ENCODE measurements at places on chromosomes 6 and 20.

GRCh38 chr6:40721271-40721952, 134.2 kb upstream of the LRFN2 start:
- no peak for DNase-seq

GRCh38 chr6:18897350-18897749, 510.2 kb downstream of the RNF144B start:
- no peak for DNase-seq

DNA sequence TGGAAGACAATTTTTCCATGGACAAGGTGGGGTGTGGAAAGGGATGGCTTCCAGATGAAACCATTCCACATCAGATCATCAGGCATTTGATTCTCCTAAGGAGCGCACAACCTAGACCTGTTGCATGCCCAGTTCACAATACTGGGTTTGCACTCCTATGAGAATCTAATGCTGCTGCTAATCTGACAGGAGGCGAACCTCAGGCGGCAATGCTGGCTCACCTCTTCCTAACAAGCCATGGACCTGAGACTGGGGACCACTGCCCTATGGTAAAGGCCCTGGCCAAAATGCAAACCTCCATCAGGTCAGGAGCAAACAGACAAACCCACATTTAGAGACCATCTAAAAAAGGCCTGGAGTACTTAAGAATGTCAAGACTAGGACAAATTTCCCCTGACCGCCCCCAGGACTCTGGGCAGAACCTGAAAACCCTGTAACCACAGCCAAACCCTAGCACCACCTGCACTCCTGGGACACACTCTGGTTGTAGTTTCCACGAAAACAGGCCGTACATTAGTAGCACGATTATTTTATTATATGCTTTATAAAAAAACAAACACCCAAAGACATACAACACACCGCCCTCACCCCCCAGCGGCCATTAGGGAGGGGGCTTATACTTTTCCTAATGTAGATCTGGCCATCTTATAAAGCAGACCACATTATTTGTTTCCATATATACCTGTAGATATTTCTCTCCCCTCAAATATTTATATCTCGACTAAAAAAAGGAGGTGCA, 27.3 kb downstream of the SNX5 start:
- DNase-seq, result no peak

DNA sequence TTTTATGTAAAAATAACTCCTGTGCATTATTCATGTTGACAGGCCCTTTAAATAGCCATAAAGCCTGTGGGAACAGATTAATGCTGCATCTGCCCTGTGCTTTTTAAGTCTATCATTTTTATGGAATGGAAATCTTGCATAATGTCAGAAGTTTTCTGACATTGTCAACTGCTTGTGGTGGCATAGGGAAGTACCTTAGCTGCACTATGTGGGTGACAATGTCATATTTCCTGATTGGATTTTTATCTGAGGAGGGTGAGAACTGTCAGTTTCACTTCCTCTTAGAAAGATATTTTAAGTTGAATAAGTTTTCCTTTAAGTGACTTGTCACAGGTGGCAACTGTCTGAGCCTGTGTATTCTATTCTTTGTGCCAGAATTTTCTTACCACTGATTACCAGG, 267.9 kb downstream of the PLCB1 start:
- no peak for DNase-seq

- no peak for DNase-seq
These were observed 112.2 kb downstream of the AHI1 start for GRCh38 chr6:135385299-135385698.

DNA sequence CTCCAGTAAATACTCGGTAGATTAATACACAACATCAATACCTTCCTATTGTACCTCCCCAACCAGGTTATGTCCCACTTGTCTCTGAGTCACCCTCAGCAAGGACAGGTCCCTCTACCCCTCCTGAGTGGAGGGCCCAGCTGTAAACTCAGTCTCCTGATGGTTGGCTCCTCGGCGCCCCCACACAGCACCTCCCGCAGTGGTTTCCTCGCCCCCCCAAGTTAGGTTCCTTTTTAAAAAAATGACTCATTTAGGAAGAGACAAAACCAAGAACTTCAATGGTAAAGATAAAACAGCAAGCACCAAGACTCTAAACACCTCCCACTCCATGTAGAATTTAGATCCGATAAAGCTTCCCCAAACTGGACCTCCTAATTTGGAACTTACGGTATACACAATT, 83.5 kb downstream of the TRERF1 start:
- peak; percentile 54 for DNase-seq

DNA sequence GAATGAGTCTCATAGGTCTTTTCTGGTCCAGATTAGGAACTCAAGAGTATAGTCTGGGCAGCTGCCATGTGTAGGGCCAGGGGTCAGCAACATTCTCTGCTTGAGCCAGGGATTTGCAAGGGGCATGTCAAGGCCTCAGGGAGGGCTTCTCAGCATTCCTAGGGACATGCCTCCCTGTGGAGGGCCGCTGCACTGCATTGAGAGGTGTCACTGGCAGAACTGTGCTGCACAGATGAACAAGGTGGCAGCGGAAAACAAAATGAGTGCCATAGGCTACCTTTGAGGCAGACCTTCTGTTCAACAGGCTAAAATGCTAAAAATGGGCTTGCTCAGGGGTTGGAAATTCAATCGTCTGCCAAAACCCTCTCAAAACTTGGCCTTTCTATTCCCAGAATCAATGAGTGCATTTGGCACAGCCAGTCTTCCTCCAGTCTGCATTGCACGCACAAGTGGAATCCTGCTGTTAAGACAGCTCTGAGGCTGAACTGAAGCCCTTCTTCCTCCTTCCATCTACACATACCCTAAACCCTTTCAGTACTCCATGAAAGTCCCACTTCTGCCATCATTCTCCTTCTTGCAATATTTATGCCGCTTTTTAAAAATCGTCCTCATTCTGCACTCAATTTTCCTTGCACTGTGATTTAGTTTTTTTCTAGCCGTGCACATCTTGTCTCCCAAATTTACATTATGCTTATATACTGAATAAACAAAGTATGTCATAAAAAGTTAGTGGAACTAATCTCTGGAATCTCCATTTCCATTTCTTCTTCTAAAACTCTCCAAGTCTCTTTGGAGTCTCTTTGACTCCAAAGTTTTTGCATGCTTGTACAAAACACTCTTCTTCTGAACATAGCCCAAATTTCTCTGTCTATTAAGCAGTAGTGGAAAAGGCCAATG, 51.7 kb downstream of the SLC26A8 start:
- no peak for DNase-seq

GRCh38 chr6:162538643-162539064, 188.9 kb downstream of the PRKN start:
- DNase-seq, result no peak

DNA sequence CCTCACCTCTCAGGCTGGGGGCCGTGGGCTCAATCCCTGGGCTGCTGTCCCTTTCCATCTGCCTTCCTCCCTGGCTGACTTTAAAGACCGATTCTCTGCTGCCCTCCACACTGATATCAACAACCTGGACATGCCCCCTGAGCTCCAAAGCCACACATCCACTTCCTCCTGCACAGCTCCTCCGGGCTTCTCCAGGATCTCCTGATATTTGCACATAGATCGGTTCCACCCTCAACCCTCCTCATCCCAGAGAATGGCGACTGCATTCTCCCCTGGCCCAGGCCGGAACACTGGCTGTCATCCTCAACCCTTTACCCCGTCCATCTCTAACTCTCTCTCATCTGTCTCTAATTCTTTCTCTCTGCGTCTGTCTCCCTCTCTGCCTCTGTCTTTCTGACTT, 21.0 kb upstream of the NOL4L start:
- DNase-seq, result no peak

DNA sequence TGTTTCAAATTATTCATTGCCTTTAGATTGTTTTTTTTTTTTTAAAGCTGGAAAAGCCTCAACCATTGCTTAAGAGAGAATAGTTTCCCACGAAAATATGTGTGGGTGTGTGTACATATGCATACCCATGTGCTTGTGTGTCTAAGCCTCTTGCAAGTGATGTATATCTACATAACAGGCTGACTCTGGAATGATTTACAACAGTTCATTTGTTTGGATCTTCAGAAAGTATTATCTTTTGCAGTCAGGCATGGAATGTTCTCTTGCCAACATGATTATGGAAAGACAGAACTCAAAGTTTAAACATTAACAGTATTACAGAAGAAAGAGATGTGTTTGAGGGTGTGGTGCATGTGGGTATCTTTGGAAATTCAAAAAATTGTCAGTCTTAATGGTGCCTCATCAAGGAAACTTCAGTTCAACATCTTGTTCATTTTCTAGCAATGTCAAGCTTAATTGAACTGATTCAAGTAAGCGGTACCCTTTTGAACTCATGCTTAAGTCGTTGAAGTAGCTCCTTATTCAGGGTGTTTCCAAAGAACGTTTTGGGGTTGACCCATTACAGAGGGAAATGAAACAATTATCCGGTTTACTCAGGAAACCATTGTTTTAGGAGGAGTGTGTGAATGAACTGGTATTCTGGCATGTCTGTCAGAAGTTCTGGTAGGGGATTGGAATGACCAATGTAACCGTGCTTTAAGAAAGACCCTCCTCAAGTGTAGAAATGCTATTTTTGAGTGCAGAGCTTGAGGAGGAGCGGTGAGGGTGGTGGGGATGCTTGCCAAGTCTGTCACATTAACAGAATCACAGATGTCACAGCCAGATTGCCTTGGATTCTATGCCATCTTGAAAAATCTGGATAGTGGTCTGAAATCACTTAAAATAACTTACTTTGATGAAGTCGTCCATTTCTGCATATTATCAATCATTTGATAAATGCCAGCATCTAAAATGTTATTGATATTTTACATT, 60.3 kb downstream of the ADGRG6 start:
- DNase-seq, result no peak

DNA sequence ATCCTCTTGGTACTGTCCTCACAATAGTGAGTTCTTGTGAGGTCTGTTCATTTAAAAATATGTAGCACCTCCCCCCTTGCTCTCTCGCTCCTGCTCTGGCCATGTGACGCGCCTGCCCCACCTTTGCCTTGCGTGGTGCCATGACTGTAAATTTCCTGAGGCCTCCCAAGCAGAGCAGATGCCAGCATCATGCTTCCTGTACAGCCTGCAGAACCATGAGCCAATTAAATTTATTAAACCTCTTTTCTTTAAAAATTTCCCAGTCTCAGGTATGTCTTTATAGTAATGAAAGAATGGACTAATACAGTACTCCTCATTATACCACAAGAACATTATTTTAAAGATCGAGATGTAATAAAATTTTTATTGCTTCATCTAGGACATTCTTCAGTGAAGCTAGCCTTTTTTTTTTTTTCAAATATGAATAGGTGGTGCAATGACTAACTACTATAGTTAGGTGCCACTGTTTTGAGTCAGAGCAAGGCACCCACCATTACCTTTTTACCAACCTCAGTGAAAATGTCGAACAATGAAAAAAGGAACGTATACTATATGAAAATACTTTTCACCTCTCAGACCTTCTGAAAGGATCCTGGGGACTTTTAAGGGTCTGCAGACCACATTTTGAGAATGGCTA, 191.1 kb upstream of the SGK1 start:
- DNase-seq, result no peak

DNA sequence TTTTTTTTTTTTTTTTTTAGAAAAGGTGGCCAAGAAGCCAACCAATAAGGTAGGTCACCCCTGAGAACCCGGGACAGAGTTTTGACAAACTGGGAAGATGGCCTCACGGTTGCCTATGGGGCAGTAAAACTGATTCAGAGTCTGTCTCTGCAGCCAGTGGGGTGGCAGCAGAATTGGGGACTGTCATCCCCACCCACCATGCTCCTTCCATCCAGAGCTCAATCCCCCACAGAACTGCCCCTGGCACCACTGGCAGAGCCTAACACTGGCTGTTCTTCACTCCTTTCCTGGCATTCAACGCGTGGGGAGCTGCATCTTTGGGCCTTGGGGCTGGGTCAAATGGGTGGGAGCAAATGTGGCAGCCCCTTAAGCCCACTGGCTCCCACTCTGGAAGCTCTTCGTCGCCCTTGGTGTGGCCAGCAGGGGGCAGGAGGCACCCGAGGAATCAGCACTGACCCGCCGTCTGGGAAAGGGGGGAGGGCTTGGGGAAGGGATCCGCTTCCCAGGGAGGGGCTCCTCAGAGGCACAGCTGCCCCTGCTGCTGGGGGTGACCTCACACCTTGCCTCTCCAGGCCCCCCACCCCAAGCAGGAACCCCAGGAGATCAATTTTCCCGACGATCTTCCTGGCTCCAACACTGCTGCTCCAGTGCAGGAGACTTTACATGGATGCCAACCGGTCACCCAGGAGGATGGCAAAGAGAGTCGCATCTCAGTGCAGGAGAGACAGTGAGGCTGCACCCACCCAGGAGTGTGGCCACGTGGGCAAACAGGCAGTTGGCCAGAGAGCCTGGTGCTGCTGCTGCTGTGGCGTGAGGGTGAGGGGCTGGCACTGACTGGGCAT, 10.4 kb downstream of the CD40 start:
- no peak for DNase-seq

GRCh38 chr20:51138576-51138975, 115.7 kb upstream of the KCNG1 start:
- no peak for DNase-seq

- DNase-seq, result no peak
These were observed 6.8 kb upstream of the RIPK1 start for GRCh38 chr6:3061501-3061941.

DNA sequence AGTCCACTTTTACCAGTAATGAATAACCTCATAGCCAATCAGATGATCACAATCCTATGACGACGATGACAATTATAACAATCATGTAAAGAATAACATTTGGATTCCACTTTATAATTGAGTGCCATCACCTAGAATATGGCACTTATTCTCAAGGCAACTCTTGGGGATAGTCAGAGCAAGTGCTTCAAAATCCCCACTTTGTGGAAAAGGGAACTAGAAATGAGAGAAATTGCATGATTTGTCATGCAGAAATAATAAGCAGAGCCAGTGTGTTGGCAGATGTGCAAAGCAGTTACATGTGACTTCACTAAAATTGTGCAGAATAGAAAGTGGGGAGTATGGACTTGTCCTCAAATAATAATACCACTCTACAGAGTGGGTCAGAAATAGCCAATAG, 41.3 kb downstream of the FRK start:
- no peak for DNase-seq

DNA sequence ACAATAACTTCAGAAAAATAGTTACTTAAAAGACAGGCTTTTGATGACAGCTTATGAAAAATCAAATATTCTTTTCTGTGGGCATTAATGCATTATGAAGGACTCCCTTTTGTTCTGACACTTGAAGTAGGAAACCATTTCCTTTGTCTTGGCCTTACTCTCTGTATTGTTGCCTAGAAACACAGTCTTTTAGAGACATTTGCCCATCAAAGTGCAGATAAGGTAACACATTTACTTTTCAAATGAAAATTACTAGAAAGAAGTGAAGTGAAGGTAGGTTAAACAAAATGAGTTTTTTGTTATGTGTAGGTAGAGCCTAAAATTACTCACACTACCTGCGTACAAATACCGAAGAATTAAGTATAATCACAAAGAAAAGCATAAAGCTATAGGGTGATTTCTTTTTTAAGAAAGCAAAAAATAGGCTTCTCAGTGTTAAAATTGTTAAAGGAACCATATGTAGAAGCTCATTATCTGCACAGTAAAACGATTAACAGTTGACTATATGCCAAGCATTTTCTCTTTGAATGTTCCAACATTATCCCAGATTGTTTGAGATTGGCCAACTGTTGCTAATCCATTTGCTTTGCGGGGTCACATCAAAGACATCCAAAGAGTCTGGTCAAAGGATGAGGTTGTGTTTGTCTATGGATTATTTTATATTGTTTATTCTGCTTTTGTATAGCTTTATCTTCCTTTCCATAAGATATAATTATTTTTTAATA, 542.0 kb upstream of the RNF217 start:
- DNase-seq, result no peak

Measured in activated CD8-positive, alpha-beta memory T cell treated with anti-CD3 and anti-CD28 coated beads for 48 hours (primary cell).